ENCODE measurements at places on chromosomes 1 and 21.

GRCh38 chr1:186629341-186629740 lies 50.9 kb downstream of the PTGS2 start:
- no peak for DNase-seq

DNA sequence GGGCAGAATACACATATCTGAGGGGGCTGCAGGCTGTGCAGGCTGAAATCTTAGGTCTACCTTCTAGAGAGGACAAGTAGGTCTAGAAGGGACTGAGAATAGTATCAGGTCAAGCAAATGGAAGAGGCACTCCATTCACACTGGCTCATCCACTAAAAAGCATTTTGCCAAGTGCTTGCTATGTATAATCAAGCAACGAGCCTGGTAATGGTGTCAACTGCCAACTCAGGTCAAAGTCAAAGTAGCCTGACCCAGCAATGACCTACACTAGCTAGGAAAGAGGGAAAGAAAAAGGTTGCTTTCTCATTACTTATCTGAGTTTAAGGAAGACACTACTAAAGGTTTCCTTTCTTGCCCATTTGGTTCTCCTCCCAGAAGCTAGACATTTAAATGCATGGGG lies 10.8 kb downstream of the KCND3 start:
- DNase-seq: no peak

GRCh38 chr1:23407016-23407630 lies 17.4 kb downstream of the TCEA3 start:
- no peak for DNase-seq

GRCh38 chr1:63873751-63874150 lies 99.9 kb downstream of the ROR1 start:
- DNase-seq: no peak

DNA sequence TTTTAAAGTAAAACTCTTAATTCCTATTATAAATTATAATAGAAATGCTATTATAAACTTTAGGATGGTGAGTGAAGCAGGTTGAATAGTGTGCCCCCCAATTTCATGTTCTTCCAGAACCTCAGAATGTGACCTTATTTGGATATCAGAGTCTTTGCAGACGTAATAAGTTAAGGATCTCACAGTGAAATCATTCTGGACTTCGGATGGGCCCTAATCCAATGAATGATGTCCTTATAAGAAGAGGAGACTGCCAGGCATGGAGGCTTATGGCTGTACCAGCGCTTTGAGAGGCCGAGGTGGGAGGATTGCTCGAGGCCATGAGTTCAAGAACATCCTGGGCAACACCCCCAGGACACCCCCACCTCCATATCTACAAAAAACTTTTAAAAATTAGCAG lies 9.4 kb upstream of the MT1HL1 start:
- DNase-seq: no peak

GRCh38 chr1:219629296-219629880 lies 16.5 kb upstream of the ZC3H11B start:
- DNase-seq: no peak

DNA sequence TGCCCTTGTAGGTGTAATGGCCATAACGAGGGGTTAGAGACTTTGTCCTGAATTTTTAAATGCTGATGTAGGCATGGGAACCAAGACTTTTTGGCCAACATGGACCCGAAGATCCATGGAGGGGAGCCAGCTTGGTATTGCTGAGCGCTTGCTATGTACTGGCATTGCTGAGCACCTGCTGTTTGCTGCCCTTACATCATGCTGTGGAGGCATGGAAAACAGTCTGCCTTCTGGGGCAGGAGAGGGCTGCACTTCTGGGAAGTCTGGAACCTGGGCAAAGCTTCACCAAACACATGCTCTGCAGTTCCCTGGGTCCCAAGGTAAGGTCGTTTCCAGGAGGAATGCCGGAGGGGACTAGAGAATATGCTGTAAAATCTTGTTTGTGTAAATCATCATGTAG lies 86.3 kb upstream of the CNIH3 start:
- DNase-seq: no peak

- no peak for DNase-seq
These were observed 43.6 kb downstream of the FAAH start for GRCh38 chr1:46437723-46438122.

DNA sequence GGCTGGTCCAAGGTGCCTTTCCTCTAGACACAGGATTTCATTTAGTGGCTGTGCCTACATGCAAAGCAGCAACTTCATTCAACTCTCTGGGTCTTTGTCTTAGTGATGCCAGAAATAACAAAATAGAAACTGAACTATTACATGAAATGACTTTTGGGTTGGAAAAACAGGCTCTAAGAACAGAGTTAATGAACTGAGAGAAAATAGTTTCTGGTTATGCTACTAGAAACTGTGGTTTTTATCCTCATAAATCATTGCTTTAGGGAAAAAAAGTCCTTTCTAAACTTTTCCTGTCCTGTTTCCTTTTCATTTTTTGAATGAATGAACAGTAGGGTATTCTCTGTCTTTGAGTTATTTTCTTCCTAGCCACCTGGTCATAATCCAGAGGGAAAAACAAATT lies 424.0 kb downstream of the KIF26B start:
- no peak for DNase-seq

GRCh38 chr1:151668090-151668489 lies 48.5 kb downstream of the CELF3 start:
- DNase-seq: no peak

GRCh38 chr1:40831001-40831732 lies 31.0 kb downstream of the CITED4 start:
- DNase-seq: no peak

DNA sequence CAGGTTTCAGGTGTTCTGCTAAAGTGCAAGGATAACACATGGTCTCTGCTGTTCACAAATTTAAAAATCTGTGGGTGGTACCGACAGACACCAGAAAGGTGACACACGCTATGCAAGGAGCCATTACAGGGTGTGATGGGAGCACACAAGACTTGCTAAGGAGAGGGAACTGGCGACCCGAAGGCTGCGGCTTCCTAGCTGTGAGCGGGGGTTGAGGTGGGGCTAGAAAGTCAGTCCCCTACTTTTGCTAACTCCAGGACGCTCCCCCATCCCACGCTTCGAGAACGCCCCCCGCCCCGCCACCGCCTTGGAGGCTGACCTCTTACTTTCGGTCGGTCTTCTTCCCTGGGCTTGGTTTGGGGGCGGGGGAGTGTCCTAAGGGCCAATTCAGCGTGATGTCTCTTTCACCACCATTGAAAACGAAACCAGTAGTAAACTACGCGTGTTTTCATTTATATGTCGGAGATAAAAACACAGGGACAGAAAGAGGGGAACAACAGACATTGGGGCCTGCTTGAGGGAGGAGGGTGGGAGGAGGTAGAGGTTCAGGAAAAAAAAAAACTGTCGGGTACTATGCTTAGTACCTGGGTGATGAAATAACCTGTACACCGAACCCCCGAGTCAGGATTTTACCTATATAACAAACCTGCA lies 1.1 kb downstream of the CKS1B start:
- peak; percentile 39 for DNase-seq

DNA sequence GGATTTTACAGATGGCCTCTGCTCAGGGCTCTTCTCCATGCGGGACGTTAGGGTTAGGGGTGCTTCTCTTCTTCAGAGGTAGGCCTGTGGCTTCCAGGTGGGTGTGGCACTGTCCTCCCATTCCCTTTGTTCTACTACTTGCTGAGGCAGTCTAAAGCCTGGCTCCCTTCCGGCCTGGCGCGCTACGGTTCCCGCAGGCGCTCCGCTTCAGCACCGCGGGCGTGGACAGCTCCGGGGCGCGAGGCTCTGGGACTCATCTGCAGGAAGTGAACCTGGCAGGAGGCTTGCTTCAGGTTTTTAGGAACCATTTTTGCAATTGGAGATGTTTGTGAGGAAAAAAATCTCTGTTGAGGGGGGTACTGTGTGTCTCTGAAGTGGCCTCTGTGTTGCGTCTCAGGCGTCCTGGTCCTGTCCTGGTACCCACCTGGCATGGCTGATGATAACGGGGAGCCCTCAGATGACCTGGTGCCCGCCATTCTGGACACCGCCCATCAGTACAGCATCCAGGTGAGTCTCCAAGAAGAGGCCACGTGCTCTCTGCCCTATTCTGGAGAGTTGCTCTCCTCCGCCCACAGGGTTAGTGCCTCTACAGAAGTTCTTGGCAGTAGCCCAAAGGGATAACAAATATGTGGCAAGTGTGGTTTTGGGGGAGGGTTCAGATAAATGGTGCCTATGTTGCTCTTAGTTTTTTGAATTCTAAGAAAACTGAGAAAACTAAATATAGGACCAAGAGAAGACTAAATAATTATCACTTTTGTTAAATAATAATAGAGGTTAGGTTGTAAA lies 1.9 kb downstream of the MANEAL start:
- DNase-seq: peak; percentile 27

DNA sequence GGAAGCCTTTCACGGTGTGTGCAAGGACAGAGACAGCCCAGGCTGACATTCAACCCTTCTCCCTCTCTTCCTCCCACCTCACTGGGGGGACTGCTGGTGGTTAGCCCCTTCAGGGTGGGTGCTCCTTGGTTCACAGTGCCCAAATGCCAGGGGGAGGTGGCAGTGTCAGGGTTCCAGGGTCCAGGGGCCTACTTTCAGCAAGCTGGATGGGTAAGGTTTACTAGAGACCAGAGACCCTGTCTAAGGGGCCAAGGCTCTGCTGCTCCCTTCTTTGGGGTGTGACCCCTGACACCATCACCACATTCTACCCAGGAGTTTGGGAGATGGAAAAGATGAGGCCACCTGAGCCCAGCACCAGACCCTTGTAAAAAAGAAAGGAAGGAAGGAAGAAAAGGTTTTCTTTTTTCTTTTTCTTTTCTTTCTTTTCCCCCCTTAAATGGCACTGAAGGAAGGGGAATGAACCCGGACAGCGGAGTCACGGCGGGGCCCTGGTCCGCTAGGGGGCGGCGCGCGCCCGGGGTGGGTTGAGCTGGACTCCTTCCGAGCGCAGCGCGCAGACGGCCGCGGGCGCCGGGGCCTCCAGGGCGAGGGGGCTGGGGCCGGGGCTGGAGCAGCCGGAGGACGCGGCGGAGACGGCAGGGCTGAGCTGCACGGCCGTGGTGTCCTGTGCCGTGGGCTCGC lies 18.8 kb downstream of the KNCN start:
- DNase-seq: peak; percentile 52

GRCh38 chr1:64748706-64749105 lies 3.8 kb downstream of the RAVER2 start:
- DNase-seq: no peak

- DNase-seq: no peak
These were observed 56.0 kb upstream of the DPYD start for GRCh38 chr1:97976801-97977200.

DNA sequence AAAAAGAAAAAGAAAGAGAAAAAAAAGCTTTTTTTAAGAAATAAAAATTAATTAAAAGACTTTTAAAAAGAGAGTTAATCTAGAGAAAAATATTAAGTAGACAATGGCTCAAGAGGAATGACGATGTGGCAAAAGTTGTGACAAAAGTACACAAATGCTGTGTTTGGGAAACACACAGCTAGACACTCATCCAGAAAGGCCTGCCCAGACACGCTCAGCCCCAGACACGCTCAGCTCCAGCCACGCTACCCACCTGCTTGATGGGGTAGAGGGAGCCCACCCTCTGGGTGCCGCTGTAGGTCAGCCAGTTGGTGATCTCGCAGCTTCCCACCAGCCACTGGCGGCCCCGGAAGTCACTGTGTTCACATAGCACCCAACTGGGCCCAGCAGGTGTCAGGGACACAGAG lies 10.2 kb downstream of the CD52 start:
- no peak for DNase-seq

Data from T-helper 1 cell (primary cell).